H9 (cell line): ENCODE measurements at places on chromosomes 1 and 21. TPM values are rescaled to one million over a fixed set of nuclear protein-coding genes. Genes with fewer than 3 reads are reported as not detected.

Gene CHIA
- total RNA-seq = not detected in 2 replicates

Gene CHD1L
- 64.2 and 68.9 TPM in 2 replicates for total RNA-seq

- DNase-seq = no peak
Measured at GRCh38 chr1:6348511-6349191, 44.9 kb downstream of the ACOT7 start.

Gene FAM151A
- not detected in 2 replicates for total RNA-seq

Gene NECTIN4
- 0.33 and 0.64 TPM in 2 replicates for total RNA-seq

- no peak for DNase-seq
Measured at GRCh38 chr21:24729568-24729967, 877.7 kb downstream of the MRPL39 start.

Gene GNG4
- total RNA-seq = 32.2 and 34.4 TPM in 2 replicates

GRCh38 chr1:180674603-180675530 is 43.0 kb downstream of the XPR1 start:
- DNase-seq = no peak

- peak; percentile 71 for DNase-seq
Measured at GRCh38 chr1:110605901-110606656, at the start of gene KCNA2. TSS of gene KCNA2 (minus strand) at chr1:110606358. CDS start at chr1:110604782, 1,576 bp downstream.

DNA sequence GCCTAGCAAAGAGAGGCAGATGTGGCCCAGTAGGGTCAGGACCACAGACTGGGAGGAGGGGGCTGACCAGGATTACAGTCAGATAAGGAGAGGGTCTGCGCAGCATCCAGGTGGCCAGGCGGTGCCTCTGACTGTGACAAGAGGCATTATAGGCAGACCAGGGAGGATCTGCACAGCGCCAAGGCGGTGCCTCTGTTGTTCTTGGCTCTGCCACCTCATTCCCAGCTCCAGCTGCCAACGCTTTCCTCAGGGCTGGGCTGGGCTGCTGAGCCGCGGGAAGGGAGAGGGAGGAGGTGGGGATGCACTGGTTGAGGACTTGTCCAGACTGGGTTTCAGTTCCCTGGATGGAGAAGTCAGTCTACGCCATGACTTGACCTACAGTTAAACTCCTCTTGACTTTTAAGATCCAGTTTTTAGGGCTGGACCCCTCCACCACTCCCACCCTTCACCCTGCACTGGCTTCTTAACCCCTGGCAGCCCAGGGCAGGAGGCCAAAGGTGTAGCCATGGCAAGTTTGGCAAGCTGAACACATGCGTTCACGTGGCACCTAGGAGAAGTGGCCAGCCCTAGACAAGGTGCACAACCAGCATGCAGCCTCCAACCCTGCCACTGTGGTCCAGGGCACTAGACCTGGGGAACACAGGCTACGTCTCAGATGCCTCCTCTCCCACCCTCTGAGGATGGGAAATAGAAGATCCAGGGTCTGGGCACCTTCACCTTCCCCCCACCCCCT is 4.5 kb upstream of the CRABP2 start:
- no peak for DNase-seq

DNA sequence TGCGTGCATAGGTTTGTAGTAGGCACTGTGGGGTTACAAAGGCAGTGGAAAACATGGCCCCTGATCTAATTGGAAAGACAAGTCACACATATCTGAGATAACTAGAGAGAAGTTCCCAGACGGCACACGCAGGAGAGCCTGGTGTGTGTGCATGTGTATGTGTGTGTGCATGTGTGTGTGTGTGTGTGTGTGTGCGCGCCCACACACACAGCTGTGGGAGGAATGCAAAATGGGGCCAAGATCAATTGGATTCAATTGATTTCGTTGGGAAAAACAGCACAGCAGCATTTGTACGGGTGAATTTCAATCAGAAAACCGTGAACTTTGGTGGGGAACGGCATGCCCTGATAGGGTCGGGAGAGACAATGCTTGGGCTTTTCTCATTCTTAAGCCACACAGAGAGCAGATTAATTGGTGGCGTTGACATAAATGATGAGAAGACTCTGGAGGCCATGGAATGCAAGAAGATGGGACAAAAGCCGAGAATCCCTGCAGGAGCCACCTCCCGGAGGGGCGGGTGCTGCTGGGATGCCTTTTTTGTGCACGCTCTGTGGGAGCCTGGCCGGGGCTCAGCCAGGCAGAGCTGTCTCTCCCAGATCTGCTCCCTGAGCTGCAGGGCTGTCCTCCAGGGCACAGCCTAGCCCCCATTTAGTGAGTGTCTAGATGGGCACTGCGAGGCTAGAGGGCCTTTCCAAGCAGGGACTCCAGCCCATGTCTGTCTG is 322.0 kb downstream of the CAMTA1 start:
- DNase-seq = no peak

DNA sequence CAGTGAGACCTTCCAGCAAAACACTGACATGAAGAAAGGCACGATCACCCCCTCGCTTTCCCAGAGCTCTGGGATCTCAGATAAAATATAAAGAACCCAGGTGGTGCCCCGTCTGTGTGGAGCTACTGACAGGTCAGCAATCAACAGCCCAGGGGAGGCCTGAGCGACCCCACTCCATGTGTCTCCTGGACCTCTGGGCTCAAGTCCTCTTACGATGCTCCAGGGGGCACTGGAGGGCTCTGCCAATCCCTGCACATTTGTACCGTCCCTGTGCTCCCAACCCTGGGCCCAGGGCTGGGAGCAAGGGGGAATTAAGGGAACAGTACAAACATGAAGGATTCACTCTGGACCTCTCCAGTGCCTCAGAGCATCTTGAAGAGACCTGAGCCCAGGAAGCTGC is 12.5 kb downstream of the S100A7A start:
- DNase-seq = peak; percentile 37

DNA sequence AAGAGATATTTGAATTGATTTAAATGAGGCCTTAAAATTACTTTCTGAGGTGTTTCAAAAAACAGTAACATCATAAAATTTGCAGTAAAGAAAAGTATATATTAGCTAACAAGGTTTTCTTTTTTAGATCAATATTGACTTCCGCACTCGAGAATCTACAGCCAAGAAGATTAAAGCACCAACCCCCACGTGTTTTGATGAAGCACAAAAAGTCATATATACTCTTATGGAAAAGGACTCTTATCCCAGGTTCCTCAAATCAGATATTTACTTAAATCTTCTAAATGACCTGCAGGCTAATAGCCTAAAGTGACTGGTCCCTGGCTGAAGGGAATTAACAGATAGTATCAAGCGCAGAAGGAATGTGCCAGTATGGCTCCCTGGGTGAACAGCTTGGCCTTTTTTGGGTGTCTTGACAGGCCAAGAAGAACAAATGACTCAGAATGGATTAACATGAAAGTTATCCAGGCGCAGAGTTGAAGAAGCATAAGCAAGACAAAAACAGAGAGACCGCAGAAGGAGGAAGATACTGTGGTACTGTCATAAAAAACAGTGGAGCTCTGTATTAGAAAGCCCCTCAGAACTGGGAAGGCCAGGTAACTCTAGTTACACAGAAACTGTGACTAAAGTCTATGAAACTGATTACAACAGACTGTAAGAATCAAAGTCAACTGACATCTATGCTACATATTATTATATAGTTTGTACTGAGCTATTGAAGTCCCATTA is 3.6 kb downstream of the RGS1 start:
- no peak for DNase-seq

Gene FAM177B
- not detected in 2 replicates for total RNA-seq

GRCh38 chr1:10980841-10981727 is 31.4 kb upstream of the TARDBP start:
- no peak for DNase-seq

DNA sequence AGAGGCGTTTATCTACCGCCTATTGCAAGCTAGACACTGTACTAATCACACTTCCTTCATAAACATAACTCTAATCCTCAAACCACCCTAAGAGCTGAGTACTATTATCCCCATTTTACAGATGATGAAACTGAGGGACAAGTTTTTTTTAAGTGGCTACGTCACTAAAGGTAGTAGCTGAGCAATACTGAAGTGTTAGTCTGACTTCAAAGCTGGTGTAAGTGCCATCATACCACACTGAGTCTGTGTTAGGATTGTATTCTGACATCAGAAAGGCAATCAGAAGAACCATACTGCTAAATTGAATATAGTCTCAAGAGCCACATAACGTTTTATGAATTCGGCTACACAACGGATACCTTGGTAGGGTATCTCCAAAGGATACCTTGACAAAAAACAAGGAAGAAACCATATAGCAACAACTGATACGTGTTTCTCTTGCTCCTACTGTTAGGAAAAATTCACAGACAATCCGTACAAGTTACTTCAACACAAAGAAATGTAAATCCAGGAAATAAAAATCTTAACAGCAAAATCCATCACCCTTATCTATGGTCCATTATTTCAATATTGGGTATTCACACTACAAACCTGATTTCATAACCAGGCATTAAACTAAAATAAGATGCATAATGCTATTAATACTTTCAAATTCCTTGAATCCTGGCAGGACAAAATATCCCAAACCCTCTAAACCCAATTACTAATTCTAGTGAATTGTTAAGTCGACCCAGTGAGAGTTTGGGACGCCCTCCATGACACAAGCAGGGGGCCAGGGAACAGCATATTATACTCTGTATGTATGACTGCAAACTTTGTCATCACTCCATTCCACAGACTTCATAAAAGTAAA is 1.6 kb downstream of the TP53BP2 start:
- DNase-seq = no peak
